ENCODE measurements at places on chromosomes 3 and 15.

DNA sequence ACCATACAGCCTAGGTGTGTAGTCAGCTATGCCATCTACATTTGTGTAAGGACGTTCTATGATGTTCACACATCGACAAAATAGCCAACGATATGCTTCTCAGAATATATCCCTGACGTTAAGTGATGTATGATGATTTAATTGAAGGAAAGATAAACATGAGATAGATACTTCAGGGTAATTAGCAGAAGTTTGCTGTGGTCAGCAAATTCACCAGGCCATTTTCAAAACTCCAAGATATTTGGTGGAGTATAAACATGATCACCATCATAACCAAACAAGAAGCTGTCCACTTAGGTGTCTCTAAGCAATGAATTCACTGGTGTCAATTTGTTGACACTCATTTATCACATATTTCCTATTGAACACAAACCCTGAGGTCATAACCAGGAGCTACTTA is 885.6 kb upstream of the NR2F2 start:
- DNase-seq: no peak

- no peak for DNase-seq
Observed at GRCh38 chr15:28944286-28944685, 58.5 kb downstream of the APBA2 start.

DNA sequence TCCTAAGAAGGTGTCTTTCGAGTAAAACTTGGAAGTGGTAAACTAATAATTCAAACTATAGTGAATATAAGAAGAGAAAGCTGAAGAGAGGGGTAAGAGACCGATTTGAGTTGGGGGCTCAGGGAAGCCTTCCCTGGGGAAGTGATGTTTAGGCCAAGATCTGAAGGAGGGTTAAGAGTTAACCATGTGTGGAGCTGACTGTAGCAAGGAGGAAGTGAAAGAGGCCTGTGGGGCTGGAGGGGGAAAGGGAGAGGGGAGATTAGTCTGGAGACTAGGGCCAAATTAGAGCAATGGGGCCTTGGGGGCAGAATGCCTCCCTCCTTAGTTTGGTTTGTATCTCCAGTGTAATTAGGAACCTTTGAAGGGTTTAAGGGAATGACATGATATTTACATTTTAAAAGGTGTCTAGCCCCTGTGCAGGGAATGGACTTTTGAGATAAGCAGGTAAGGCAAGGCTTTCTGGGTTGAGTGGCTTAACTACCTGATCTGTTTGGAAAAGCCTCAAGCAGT is 2.2 kb downstream of the ZNF592 start:
- DNase-seq: no peak

DNA sequence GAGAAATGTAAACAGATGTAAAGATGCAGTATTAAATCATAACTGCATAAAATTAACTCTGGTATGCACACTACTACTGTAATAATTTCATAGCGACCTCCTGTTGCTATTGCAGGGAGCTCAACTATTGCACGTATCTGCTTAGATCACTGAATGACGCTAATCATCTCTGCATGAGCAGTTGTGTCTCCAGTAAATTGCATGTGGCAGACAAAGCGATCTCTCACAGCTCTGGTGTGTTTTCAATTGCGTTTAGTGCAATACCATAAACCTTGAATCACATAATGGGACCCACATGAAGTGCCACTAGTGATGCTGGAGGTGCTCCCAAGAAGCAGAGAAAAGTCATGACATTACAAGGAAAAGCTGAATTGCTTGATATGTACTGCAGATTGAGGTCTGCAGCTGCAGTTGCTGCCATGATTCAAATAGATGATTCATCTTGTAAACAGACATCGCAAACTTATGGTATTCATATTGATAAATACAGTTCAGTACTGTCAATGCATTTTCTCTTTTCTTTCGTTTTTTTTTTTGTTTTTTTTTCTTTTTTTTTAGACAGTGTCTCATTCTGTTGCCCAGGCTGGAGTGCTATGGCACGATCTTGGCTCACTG is 30.2 kb upstream of the LCTL start:
- DNase-seq: no peak

DNA sequence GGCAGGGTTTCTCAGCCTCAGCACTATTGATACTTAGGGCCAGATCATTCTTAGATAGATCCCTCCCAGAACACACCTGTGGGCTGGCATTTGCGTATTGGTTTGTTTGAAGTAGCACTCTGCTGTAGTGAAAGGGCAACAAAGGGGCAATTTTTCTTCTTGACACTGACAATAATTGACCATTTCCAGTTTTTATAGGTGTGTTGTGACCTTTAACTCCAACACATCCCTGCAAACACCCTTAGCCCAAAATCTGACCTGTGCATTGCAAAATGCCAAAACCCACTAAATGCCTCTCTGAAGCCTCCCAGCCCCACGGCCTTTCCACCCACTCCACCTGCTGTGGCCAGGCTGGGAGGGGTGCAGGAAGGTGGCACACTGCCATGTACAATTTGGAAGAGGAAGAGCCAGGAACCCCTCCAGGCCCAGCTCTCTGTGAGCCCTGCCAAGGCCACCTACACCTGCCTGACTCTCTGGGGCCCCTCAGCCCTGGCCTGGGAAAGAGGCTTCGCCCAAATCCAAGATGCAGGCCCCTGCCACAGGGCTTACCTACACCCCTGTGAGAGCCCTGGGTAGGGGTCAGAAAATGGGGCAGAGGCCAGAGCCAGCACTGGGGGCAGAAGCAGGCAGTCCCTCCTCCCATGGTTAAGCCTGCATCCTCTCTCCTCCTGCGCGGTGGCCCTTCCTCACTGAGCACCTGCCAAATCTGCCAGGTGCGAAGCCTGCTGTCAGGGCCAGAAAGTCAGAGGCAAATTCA is 9.6 kb upstream of the CYP11A1 start:
- no peak for DNase-seq

DNA sequence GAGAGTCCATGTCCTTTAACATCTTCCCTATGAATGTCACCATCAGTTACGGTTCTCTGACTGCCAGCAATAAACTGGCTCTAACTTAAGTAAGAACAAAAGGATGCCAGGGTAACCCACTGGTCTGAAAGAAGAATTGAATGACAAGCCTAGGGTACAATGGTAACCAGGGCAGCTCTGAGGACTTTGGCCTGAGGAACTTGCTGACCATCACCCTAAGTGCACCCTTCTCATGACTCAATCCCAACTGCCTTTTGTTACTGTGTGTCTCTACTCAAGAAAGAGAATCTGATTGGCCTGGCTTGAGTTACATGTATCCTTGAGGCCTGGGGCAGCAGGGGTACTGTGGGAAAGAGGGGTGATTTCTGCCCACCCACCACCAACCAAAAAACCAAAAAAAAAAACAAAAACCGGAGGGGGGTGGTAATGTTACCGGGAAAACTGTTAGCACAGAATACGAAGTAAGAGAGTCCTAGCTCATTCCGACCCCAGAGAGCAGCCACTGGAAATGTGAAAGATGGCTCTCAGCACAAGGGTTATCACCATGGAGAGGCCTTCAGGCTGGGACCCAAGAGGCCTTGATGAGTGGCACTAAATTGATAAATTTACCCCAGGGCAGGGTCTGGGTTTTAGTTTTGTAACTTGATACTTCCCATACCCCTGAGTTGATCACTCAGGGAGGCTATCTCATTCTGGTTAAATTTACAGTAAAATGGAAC is 9.3 kb upstream of the SLC28A1 start:
- no peak for DNase-seq

- no peak for DNase-seq
Observed at GRCh38 chr3:23889950-23890349, 26.8 kb downstream of the NKIRAS1 start.

DNA sequence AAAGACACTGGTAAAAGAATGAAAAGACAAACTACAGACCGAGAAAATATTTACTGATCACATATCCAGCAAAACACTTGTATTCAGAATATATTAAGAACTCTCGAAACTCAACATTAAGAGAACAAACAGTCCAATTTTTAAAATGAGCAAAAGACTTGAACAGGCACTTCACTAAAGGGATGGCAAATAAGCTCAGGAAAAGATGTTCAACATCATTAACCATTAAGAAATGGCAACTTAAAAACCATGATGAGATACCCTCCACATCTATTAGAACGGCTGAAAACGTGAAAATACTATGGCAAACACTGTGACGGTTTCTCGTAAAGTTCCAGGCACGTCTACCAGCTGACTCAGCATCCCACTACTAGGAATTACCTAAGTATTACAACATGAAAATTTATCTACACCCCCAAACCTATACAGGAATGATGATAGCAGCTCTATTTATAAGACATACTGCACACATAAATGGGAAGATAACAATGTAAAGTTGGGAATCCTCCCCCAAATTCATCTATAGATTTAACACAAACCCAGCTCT is 86.1 kb upstream of the PROK2 start:
- no peak for DNase-seq

- peak; percentile 47 for DNase-seq
Observed at GRCh38 chr3:154121701-154122551, 736 bp downstream of the ARHGEF26 start.

DNA sequence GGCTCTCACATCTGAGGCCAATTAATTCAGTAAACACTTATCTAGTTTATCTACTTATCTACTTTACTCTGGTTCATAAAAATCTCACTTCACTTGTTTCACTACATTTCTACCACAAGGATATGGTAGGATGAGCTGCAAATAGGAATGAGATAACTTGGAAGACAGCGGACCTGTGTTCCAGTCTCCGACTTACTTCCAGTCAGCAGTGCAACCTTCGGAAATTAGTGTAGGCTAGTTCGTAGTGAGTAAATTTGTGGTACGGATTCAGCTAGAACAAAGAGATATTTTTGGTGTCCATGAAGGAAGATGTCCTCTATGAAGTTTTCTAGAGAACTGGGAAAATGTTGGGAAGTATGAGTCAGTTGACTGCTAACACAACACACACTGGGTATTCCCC is 66.3 kb downstream of the TPRG1 start:
- no peak for DNase-seq

Data from A549 (cell line).